ELR (cell line): ENCODE measurements at places on chromosomes 7 and 10.

DNA sequence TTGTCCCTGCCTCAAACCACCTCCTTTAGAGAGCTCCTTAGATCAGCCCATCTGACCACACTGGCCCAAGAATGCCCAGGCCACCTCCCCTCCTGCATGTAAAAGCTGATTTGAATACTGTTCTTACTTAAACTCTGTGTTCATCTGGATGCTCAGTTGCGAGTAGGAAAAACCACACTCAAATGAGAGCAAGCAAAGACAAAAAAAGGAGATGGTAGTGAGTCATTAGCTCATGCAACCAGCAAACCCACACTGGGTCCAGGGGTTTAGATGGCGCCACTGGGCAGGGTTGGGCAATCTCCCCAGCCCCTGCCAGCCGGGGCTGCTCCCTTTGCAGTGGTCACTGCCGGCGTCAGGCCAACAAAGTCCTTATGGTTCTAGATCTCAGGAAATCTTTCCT, 32.7 kb downstream of the TSPAN15 start:
- peak; percentile 28 for DNase-seq

DNA sequence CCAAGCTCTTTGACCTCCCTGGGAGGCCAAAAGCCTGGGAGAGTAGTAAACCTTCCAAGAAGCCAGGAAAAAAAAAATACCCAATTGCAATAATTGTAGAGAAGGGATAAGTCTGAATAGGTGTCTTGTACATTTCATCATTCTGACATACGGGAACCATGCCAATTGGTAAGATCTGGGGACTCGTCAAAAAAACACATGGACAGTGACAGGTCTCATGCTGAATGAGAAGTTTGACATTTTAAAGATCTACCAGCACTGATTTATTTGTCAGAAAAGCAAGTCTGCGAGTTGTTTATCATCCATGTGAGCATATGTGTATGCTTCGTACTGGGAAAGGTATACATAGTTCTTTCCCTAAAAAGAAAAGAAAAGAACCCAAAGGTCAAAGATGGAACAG, 4.1 kb upstream of the ITGA8 start:
- DNase-seq: no peak

GRCh38 chr10:87945984-87946383, 82.6 kb downstream of the PTEN start:
- no peak for DNase-seq

GRCh38 chr7:98464558-98464940, 63.7 kb upstream of the BAIAP2L1 start:
- no peak for DNase-seq

DNA sequence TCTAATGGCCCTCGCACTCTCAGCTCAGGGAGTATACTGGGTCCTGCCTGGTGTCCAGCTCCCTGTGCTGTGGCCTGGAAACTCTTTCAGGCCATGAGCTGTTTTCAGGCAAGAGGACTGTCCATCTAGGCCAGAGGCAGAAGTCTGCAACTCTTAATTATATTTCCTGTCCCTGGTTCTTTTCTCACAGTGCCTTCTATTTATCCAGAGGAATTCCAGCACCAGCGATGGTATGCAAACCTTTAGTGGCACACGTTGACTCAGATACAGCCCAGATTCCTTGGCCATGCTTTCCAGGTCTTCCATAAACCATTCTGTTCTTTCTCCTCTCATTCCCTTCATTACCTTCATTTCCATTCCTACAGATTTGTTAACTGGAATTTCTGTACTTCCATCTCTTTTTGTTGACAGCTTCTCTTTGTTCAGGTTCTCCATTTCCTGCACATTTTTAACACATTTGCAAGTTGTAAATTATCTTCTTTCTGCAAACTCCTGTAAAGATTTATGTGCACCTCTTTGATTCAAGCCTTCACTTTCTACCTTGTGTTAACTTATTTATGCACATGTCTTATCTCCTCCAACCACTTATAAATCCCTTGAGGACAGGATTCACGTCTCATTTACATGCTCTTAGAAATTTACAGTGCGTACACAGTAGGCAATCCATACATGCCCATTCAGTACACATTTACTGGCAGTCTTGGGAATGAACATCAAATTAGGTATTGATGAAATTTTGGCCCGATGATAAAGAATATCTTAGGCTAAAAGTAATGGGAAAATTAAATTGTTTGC, 172.1 kb downstream of the CELF2 start:
- no peak for DNase-seq

- DNase-seq: no peak
These were observed 6.2 kb downstream of the AOC1 start for GRCh38 chr7:150858236-150859197.

- DNase-seq: no peak
These were observed 19.7 kb upstream of the PTPRZ1 start for GRCh38 chr7:121853307-121853706.

- peak; percentile 77 for DNase-seq
These were observed 41.0 kb downstream of the STRA8 start for GRCh38 chr7:135274495-135275268.
